ENCODE measurements at places on chromosomes 6 and 20.

- DNase-seq = no peak
Measured at GRCh38 chr6:13654496-13654895, 39.4 kb downstream of the NOL7 start.

DNA sequence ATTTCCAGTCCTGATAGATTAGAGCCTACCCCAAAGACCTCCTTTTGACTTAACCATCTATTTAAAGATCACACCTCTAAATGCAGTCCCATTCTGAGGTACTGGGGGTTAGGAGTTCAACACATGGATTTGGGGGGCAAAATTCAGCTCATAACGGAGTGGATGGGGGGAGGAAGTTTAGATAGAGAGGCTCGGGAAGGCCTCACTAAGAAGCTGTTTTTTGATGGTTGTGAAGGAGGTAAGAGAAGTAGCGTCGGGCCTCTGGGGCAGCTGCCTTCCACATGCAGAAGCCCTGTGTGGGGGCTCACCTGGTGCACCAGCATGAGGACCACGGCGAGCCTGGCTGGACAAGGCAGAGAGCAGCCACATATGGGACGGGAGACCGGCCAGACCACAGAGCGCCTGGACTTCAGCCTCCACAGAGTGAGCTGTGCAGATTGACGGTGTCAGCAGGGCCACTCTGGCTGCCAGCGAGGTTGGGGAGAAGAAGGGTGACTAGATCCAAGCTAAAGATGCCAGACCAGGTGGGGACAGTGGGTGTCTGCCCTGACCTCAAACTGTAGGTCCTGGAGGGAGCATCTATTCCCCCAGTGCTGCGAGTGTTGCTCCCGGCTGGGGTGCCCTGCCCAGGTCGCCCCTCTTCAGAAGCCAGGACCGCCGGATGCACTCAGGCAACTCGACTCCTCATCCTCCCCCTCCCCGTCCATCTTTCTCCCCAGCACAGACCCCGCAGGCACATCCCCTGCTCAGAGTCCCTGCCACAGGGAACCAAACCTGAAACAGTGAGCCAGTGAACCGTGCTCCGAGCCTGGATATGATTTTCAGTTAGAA lies 5.1 kb upstream of the SYNJ2 start:
- DNase-seq = no peak

DNA sequence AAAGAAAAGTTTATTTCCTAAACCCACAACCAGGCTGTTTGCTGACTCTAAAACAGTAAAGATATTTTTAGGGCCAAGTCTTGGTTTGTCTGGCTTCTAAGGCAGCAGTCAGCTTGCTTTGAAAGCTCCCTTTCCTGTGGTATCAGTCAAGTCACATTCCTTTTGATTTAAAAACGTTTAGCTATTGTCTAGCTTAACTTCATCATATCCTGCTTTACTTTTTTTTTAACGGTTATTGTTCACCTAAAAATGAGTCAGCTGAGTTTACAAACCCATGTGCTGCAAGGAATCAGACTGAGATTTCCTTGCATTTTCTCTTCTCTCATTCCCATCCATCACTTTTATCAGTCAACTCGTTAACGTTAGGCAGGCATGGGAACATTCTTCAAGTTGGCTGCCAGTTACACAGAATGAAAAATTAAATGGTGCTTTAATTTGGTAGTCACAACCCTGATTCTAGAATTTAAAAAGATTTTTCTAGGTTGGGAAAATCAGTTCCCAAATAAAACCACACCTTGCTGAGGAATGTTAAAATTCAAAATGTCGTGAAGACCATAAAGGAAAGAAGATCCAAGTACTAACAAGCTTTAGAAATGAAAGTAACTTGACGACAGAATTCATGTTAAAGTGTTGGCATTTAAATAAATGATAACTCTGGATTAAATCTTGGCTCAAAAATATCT lies 45.9 kb downstream of the ELOVL5 start:
- DNase-seq = peak; percentile 88

- no peak for DNase-seq
Measured at GRCh38 chr6:110816677-110817076, 1.4 kb upstream of the CDK19 start.

- DNase-seq = no peak
Measured at GRCh38 chr6:144601221-144601620, 316.1 kb downstream of the UTRN start.

- DNase-seq = no peak
Measured at GRCh38 chr20:54069501-54069971, 858 bp downstream of the BCAS1 start.

DNA sequence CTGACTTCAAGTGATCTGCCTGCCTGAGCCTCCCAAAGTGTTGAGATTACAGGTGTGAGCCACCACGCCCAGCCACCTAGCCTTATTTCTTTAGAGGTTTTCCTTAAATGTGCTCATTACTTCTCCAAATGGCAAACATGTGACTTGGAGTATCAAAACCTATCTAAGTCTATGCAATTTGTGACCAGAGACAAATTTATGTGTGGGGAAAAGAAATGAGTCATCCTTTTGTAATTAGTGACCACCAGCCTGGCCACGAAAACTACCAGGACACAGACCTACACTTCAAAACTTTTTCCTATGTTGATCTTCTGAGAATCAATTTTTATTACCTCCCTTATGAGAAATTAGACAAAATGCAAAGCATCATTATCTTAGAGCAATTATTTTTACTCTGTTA lies 64.6 kb upstream of the OGFRL1 start:
- DNase-seq = no peak

Data from iris pigment epithelial cell (primary cell).